Effector CD4-positive, alpha-beta T cell (primary cell): ENCODE measurements at places on chromosomes 11 and 22.

- DNase-seq = no peak
These were observed 90.5 kb upstream of the ARHGAP32 start for GRCh38 chr11:129282634-129283033.

- no peak for DNase-seq
These were observed 12.6 kb upstream of the UBASH3B start for GRCh38 chr11:122642971-122643370.

- no peak for DNase-seq
These were observed 20.8 kb downstream of the VSTM5 start for GRCh38 chr11:93829598-93829997.

GRCh38 chr22:46753360-46753759 is 9.1 kb upstream of the TBC1D22A start:
- DNase-seq = no peak

GRCh38 chr22:17976121-17976520 is 48.2 kb downstream of the MICAL3 start:
- DNase-seq = no peak

DNA sequence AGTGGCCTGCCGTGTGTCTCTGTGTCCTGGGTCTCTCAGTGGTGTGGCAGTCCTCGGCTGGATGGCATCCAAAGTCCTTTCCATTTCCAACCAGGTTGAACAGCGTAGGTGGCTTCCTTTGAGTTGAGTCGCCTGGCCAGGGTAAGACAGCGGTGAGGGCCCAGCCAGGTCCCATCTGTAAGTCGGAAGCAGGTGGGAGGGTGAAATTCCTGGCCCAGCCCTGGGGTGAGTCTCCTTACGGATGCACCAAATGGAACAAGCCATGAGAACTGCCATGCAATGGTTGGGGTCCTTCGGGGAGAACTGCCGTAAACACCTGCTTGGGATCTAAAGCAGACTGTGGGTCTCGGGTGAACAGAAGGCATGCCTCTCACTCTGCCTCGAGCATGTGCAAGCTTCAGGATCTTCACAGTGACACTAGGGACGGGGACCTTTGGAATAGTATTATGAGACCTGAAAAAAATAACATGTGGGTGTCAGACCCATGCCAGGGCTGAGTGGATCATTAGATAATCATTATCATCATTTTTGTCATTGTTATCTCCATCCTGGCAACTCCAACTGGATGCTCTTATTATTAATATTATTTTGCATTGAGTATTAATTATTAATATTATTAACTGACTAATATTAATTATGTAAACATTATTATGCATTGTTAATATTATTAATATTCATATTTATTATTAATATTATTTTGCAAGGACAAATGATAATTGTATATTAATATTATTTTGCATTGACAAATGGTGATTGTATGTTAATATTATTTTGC is 57.7 kb upstream of the LINC01488 start:
- no peak for DNase-seq

DNA sequence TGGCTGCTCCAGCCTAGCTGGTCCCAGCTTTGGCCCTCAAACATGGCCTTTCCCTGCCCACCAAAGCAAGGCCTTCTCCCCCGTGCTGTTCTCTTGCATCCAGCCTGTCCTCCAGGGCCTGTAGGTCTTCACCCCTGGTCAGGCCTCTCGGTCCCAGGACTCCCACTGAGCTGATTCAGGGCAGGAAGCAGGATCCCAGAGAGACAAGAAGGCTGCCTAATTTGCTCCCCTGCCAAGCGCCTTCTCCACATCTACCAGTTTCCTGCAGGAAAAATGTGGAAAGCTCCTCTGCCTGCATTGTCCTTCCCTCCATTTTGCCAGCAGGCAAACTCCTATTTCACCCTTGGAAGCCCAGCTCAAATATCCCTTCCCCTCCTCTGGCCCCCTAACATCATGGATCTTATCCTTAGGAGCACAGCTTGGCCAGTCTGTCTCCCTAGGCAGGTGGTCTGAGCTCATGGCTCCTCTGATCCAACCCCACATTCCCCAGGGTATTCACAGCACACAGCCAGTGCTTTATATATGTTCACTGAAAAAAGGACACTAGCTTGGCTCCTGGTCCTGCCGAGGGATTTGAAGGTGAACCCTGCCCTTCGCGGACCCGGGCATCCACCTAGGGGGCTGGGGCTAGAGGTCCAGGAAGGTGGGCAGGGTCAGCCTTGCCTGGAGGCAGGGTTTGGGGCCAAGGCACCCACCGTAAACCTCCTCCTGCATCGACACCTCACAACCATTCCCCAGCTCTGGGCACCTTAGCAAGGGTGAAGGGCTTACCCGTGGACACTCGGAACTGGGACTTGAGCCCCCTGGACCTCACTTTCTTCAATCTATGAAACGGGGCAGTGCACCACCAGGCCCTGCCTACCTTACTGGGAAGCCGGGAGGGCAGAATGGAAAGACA is 968 bp downstream of the RHBDD3 start:
- no peak for DNase-seq

DNA sequence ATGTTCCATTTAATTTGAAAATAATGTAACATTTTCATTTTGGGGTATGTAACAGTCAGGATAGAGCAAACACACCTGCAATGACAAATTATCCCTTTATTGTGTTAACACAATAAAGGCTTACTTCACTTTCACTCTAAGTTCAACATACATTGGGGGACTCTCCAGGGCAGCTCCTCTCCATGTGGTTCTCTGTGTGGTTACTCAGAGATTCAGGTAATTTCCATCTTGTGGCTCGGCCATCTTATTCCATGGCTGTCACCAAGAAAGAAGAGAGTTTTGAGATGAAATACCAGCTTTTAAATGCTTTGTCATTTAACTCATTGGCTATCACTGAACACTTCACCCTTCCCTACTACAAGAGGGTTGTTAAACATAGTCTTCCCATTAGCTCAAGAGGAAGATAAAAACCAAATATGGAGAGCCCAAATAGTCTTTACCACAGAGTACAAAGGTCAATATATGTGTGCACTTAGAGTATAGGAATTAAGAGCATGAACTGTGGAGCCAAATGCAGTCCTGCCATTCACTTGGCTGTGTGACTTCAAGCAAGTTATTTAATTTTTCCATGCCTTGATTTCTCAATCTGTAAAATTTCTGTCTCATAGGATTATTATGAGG is 10.6 kb upstream of the TPH1 start:
- DNase-seq = no peak

- no peak for DNase-seq
These were observed 662.5 kb upstream of the TENM4 start for GRCh38 chr11:80103142-80103859.

DNA sequence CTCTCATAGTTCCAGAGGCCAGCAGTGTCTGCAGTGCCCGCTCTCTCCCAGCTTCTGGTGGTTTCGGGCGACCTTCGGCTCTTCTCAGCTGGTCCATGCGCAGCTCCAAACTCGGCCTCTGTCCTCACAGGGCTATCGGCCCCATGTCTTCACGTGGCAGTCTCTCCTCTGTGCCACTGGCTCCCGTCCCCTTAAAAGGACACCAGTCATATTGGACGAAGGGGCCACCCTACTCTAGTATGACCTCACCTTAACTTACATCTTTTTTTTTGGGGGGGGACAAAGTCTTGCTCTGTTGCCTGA is 13.8 kb downstream of the LTO1 start:
- DNase-seq = no peak
